ENCODE measurements at places on chromosomes 3 and 15. TPM values are rescaled to one million over a fixed set of nuclear protein-coding genes. Genes with fewer than 3 reads are reported as not detected.

The CFAP100 gene
- total RNA-seq: not detected

The HAPLN3 gene
- total RNA-seq: 14.7 TPM

GRCh38 chr15:52738311-52738710, 51.8 kb downstream of the ONECUT1 start:
- DNase-seq: no peak
- no peaks in the 10 kb centered on the region for H3K36me3 ChIP-seq
- H3K4me1 ChIP-seq: peaks cover 14% of the 10 kb centered on the region
- H3K27ac ChIP-seq: no peak overlapping the region
- no peak overlapping the region for H3K4me3 ChIP-seq
- H3K27me3 ChIP-seq: no peaks in the 10 kb centered on the region

GRCh38 chr3:72907731-72908620, 20.1 kb downstream of the GXYLT2 start:
- no peaks in the 10 kb centered on the region for H3K36me3 ChIP-seq
- H3K4me1 ChIP-seq: peaks cover 21% of the 10 kb centered on the region
- no peaks in the 10 kb centered on the region for H3K27me3 ChIP-seq
- peak overlapping the region; percentile 6 for H3K4me3 ChIP-seq
- peak; percentile 87 for DNase-seq
- H3K27ac ChIP-seq: peak overlapping the region; percentile 56

GRCh38 chr3:79423417-79423816, 344.4 kb downstream of the ROBO1 start:
- no peaks in the 10 kb centered on the region for H3K36me3 ChIP-seq
- H3K27ac ChIP-seq: no peak overlapping the region
- no peaks in the 10 kb centered on the region for H3K27me3 ChIP-seq
- DNase-seq: no peak
- H3K4me3 ChIP-seq: no peak overlapping the region

The MAP1A gene
- 121 TPM for total RNA-seq

DNA sequence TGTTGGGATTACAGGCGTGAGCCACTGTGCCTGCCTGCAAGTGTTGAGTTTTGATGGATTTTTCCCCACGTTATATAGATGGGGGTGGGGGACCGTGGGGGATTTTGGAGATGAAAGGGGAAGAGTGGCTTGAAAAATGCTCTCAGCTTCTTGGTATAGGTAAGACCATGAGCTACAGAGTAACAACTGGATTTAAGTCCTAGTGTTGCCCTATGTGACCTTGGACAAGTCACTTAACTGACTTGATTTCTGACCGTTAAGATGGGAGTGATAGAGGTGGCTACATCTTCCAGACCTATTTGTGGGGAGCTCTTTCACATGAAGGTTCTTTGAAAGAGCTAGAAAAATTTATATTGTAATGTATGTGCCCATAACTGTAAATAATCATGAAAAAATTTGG, 13.3 kb downstream of the TRIM71 start:
- no peaks in the 10 kb centered on the region for H3K4me1 ChIP-seq
- DNase-seq: no peak
- H3K4me3 ChIP-seq: no peak overlapping the region
- no peak overlapping the region for H3K27ac ChIP-seq
- peaks cover 32% of the 10 kb centered on the region for H3K27me3 ChIP-seq
- H3K36me3 ChIP-seq: no peaks in the 10 kb centered on the region

The TRAT1 gene
- not detected for total RNA-seq

The SHC4 gene
- total RNA-seq: 1.5 TPM

GRCh38 chr3:116247605-116248004, 197.7 kb downstream of the LSAMP start:
- H3K27me3 ChIP-seq: no peaks in the 10 kb centered on the region
- no peak for DNase-seq
- H3K27ac ChIP-seq: no peak overlapping the region
- no peaks in the 10 kb centered on the region for H3K36me3 ChIP-seq
